ENCODE measurements at places on chromosomes 1 and 21.

- no peak for DNase-seq
Measured at GRCh38 chr1:145994391-145995120, 1.8 kb downstream of the TXNIP start.

DNA sequence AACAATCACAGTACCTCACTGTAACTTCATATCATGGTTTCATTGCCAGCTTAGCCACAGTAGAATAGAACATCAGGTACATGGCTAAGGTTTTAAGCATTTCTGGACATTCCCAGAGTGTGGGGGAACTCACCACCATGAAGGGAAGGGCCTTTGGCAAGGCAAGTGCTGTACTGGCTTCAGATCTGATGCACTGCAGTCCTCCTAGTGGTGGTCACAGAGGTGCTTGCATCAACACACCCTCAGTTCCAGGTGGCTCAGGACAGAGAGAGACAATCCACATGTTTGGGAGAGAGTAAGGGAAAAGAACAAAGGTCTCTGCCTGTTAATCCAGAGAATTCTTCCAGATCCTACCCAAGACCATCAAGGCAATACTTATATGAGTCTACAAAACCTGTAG, 528.4 kb upstream of the RGS18 start:
- DNase-seq = no peak

GRCh38 chr1:212607206-212607912, 1.2 kb upstream of the ATF3 start:
- DNase-seq = no peak

DNA sequence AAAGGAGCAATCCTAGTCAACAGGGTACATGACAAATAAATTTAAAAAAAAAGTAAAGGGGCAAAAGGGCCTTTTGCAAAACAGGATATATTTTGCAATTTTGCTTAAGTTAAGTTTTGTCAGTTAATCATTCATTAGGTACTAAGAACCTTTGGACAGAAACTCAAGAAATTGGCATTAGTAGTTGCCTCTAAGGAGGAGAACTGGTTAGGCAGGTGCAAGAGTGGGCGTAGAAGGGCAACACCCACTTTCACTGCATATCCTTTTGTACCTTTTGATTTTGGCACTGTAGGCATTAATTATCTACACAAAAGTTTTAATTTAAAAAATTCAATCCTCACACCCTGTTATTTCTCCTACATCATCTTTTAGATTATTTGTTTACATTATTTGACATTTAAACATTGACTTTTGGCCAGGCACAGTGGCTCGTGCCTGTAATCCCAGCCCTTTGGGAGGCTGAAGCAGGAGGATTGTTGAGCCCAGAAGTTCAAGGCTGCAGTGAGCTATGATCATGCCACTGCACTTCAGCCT, 4.3 kb downstream of the DDAH1 start:
- DNase-seq = no peak

GRCh38 chr1:905071-905749, 18.5 kb upstream of the SAMD11 start:
- DNase-seq = no peak

GRCh38 chr1:203173566-203173965, 2.1 kb downstream of the MYBPH start:
- DNase-seq = no peak

DNA sequence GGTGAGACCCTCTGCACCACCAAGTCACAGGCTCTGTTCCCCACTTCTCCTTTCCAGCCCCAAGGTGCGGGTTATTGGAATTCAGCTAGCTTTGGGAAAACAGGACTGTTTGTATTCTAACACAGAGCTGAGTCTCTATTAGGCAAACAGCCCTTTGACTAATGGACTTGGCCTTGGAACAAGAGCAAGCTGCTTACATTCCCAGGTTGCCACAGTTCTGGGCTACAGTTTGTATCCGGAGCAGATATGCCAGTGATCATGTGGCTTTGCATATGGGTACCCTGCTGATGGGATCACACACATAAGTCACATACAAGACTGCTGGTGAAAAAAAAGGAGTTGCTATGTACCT, 110.5 kb upstream of the COA6 start:
- DNase-seq = no peak

DNA sequence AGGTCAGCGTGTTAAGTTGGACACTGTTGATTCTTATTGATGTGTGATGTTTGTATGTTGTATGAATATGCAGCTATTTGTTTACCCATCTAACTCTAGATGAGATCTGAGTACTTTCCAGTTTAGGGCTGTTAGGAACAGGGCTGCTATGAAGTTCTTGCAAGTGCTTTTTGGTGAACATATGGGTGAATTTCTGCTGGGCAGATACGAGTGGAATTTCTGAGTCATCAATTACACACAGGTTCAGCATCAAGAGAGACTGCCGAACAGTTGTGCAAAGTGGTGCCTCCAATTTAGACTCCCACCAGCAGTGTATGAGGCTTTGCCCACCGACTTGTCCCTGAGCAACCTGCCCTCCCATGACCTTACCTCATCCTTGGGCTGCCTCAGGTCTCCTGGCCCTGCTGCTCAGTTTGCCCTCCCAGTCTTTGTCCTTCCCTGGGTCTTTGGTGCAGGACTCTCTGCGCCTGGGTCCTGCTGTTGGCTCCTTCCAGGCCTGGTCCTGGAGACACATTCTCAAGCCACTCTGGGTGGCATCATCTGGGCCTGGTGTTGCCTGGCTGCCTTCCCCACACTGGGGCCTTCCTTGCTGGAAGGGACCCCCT, 343.6 kb downstream of the PTPRU start:
- DNase-seq = no peak

DNA sequence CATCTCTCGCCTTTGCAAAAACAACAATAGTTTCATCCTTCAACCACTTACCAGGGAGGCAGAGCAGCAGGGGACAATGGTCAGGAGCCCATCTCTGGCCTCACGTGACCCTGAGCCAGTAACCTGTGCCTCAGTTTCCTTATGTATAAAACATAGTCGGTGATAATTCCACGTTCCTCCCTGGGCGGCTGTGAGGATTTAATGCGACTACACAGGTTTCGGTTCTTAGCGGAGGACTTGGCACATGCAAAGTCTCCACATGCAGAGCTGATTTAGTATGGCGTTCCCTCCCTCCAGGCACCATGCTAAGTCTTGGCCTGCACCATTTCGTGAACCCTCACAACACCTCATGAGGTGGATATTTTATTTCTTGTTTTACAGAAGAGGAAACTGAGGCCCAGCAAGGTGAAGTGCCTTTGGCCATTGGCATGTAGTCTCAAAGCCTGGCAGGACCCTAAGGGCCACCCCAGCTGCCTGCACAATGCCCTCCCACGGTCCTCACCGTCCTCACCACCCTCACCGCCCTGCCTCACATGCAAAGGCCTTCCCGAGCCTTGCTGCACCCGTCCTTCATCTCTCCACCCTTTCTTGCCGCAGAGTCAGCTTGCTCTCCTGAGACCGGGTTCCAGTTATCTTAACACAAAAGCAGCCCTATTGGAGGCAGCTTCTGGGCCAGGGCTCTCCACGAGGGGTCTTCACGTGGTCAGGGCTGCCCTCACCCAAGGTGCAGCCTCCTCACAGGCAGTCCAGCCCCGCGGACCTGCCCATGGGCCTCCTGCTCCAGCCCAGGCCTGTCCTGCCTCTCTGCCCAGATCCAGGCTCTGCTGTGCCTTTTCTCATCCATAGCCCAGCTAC, 48.9 kb downstream of the SYF2 start:
- no peak for DNase-seq

DNA sequence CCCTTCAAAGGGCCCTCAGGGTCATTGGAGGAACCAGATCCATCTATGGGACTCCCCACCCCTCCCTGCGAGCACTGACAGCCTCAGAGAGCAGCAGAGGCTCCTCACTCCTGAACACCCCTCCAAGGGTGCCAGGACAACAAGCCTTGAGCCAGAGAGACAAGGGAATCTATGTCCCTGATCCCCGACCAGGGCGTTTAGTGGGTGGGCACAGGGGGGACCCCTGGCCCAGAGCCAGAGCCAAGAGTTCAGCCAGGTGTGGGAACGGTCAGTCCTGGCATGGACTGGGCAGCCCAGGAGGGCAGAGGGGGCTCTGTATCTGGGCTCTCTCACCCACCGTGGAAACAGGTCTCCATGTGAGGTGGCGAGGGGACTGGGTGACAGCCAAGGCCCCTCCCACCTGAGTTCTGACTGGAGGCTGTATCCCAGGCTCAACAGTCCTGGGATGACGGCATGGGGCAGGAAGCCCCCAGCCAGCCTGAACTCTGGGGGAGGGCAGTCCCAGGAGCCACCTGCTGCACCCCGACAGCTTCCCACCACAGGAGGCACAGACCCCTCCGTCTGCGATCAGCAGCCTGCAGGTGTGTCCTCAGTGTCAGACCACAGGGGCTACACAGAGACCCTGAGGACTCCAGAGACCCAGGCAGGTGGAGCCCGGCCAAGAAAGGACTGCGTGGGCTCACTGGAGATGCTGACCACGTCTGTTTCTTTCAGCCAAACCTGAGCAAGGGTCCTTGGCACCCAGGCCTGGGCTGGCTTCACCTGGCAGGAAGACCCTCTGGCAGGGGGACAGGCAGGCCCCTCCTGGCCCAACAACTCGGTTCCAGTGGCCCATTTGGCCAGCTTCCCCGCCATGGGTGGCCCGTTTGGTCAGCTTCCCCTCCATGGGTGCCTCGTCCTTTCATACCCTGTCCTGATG, 11.2 kb upstream of the SRARP start:
- no peak for DNase-seq

DNA sequence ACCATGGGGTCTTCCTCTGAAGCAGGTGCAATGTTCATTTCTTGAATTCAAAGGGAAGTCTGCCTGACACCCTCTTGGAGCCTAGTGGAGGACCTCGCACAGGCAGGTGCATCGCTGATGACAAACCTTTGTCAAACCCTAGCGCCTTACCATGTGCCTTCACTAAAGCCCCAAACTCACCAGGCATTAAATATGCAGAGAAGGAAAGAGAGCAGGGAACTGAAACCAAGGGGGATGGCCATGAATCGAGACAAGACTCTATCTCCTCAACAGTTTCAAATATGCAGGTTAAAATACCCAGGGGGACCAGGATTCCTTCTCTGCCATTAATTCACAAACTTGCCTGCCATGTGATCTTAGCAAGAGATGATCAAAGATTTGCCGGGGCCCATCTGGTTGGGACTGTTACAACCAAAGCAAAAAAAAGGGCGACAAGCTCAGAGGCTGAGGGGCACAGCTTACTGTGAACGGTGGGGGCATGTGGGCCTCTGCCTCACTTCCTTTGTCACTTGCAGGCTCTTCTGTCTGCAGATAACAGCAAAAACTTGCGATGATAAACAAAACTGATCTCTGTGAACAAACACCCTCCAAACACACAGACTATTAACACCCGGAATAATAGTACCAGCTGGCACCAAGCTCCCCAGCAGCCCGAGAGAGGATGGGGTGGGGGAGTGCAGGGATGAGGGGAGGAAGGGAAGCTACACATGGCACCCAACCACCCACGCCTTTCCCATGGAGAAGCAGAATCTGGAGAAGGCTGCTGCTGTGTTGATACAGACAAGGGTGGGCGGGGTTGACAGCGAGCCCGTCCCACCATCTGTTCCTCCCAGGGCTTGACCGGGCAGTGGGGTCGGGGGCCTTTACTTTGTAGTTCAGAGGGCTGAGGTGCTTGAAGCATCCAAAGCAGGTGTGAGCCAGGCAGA, 33.9 kb downstream of the TMEM63A start:
- peak; percentile 73 for DNase-seq
